Daoy (cell line): ENCODE measurements at places on chromosomes 6 and 20.
A peak's percentile ranks its signal among the peaks of the same experiment; 100 is the strongest.

GRCh38 chr6:166775923-166776220, 148.8 kb upstream of the RPS6KA2 start:
- DNase-seq: no peak

DNA sequence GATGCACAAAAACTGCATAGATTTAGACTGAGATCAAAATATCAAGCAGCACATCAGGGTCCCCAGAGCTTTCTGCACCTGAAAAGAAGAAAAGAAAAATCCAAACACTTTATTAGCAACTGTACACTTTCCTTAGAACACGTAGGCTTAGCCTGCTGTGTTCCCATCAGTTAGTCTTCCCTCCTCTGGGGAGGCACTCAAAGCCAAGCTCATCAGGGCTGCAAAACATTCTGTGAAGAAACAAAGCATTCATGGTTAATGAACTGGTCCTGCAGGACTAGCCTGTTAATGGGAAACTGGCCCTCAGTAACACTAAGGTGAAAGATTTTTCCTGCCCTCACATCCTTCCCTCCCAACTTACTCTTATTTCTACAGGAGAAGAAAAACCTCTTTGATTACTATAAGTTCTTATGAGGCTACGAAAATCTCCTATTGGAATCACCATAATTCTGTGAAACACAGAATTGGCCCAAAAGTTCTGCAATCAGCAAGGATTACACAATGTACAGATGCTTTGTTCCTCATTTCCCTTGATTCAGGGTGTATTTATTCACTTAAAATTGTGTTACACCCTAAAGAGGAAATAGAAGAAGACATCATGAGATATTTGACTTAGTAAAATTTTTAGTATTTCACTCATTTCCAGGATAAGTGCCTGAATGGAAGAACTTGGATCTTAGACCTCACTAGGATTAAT, 901.0 kb upstream of the MAP3K7 start:
- DNase-seq: no peak

GRCh38 chr20:53884859-53885541, 185.4 kb downstream of the BCAS1 start:
- DNase-seq: peak; percentile 81

- no peak for DNase-seq
Measured at GRCh38 chr6:158485431-158485830, 74.5 kb upstream of the TMEM181 start.

GRCh38 chr6:11589261-11589660, 51.7 kb downstream of the TMEM170B start:
- no peak for DNase-seq

DNA sequence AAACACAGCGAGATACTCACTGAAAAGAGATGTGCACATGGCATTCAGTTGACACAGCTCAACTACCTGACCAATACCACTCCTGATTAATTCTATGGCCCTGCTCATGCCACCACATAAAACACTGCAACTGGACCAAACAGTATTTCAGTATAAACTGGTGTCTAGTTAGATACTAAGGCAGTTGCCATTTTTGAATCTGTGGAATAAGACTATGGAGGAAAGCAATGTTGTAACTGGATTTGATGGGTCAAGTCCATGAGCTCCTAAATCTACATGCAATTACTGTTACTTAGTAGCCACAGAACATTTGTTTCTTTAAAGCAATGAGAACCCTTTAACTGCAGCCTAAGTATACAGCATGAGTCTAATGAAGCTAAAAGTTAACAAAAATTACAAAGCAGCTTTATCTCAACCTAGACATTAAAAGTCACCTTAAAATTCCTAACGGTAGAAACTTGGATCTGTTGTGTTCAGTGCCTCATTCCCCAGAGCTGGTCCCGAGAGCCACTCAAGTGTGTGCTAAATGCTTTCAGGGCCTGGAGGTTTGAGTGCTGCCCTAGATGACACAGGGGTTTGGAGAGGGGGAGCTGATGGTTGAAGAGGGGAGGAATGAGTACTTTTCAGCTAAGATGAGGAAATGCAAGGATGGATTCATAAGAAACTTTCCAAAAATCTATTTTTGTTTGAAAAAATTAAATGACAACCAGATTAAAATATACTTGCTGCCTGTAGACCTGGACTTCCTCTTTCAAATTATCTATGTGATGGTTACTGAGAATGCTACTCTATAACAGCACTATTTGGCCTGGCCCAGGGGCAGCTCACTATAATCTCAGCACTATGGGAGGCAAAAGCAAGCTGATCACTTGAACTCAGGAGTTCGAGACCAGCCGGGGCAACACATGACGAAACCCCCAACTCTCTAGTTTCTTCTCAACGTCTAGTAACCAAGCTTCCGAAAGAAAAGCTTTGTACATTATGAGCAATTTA, 15.6 kb downstream of the SNX5 start:
- no peak for DNase-seq

DNA sequence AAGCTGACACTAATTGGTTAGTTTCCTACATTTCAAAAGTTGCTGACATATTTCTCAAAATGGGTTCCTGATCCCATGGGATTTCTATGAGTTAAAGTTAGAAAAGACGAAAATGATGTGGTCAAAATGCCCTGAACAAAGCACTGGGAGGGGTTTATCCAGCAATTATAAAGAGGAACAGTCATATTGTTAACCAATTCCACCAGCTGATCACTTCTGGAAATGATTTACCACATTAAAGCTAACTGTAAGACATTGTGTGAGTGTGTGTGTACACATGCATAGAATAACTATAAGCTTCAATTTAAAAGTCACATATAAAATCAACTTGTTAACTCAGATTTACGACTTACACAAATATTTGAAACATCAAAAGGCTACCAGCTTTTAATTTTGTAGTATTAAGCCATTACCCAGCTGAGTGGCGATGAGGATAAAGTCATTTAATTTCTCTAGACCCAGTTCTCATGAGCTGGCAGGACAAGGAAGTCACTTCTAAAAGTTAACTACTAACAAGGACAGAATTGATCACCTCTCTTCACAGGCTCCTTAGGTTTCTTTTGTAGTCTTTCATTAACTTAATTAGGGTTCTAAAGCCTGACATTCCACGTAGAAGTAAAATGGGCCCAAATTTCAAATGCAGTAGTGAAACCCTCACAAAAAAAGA, 40.4 kb downstream of the MAN1A1 start:
- no peak for DNase-seq

DNA sequence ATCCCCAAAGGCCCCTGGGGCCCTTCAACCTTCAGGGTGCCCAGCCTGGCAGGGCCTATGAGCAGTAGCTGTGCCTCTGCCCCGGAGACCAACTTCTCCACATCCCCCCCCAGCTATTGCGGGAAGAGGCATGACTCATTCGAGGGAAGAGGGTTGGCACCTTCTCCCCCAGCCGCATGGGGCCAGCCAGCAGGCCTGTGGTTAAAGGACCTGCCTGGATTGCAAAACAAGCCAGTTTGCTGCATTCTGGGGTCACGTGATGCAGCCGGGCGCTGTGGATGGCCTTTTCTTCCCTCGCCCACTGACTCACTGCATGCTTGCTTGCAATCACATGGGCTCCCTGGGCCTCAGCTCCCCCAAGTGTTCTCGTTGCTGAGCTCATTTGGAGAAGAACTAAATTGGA, 182.5 kb downstream of the MAFB start:
- DNase-seq: peak; percentile 94

- peak; percentile 65 for DNase-seq
Measured at GRCh38 chr6:107488875-107489635, 862 bp upstream of the SOBP start.

GRCh38 chr6:14240411-14241166, 123.0 kb downstream of the CD83 start:
- no peak for DNase-seq

DNA sequence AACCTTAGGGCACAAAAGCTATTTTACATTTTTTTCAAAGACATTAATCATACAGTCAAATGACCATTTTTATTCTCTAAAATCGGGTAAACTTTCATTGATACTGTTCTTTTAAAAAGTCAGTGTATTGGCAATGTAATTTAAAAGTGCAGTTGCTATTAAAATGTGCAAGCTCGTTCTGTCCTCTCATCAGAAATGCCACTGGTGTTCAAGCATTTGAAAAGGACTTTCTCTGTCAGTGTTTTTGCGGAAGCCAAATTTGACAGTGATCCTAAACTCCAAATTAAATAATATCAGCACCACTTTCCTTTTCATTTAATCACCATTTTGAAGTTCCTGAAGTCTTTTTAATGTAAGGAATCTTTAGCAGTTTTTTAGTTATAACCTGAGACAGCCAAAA, 69.6 kb downstream of the AFG1L start:
- no peak for DNase-seq

- no peak for DNase-seq
Measured at GRCh38 chr6:45987856-45988255, 27.8 kb downstream of the CLIC5 start.

- DNase-seq: no peak
Measured at GRCh38 chr6:2181567-2181966, 63.8 kb downstream of the GMDS start.

DNA sequence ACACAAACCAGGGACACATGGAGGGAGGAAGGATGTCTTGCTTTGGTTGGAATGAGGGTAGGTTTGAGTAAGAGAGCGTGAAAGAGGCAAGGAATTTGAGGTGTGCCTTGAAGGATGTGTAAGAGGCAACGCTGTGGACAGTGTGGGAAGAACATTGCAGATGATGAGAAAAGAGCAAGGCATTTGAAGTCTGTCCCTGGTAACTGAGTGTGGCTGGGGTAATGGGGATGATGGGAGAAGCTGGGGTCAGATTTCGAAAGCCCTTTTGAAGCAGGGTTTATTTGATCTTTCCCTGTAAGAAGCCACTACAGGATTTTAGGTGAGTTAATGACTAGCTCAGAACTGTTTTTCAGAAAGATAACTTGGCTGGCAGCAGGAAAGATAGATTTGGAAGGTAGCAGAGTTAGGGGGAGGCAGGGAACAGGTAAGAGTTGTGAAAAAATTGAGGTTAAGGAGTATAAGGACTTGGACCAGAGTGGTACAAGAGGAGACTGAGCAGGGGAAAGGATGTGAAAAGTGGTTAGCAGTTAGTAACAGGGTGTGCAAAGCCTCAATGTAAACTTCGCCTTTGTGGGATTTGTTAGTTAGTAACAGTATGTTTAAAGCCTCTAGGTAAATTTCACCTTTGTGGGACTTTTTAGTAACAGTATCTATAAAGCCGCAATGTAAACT, 17.7 kb downstream of the UTRN start:
- DNase-seq: no peak

DNA sequence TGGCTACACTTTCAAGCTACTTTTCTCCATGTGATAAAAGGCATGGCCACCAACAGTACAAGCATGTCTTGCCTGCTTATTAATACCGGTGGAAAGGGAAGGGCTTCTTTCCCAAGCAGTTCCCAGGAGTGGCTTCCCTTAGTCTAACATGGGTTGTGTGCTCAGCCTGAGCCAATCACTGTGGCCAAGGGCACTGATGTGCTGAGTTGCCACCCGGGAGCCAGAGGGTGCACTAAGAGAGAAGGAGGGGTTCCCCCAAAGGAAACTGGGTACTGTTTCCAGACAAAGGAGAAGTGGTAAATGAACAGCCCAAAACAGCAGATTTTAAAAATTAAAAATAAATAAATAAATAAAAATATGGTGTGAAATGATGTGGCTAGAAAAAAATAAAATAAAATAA, 68.5 kb downstream of the BANF2 start:
- no peak for DNase-seq

DNA sequence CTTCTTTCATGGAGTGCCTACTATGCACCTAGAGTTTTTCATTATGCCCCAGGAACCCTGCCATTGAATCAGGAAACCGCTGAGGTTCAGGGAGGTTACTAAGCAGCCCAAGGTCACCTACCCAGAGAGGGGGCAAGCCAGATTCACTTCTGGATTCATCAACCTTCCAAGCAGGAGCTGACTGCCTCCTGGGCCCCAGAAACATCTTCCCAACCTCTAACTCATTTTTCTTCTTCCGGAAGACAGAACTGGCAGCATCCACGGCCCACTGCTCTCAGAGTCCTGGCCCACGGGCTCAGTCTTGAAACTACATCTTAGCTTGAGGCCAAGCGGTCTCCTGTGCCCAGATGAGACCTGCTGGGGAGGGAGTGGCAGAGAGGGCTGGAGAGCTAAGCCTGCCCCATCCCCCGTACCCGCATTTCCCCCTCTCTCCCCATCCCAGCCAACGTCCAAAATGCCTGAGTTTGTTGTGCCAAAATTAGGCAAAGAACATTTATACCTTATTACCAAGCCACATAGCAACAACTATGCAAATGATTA, 281.0 kb downstream of the CDC5L start:
- no peak for DNase-seq

- DNase-seq: peak; percentile 27
Measured at GRCh38 chr6:166862287-166862977, 93.9 kb downstream of the RNASET2 start.

- peak; percentile 61 for DNase-seq
Measured at GRCh38 chr20:53890443-53891305, 179.7 kb downstream of the BCAS1 start.

DNA sequence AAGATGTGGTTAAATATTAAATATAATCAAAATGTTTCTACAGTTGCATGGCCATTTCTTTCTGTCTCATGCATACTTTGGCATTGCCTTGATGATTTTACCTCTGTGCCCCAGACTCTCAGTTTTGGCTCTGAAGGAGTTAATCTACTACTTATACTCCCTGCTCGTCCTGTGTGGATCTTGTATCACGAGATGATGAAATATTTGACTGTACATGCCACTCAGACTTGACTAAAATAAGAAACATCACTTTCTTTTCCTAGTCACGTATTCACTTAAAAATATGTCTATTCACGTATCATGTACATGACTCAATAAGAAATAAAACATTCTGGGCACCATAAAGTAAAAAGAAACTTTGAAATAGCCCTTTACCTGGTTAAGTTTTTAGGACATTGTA, 397.7 kb downstream of the RFPL4B start:
- DNase-seq: no peak

DNA sequence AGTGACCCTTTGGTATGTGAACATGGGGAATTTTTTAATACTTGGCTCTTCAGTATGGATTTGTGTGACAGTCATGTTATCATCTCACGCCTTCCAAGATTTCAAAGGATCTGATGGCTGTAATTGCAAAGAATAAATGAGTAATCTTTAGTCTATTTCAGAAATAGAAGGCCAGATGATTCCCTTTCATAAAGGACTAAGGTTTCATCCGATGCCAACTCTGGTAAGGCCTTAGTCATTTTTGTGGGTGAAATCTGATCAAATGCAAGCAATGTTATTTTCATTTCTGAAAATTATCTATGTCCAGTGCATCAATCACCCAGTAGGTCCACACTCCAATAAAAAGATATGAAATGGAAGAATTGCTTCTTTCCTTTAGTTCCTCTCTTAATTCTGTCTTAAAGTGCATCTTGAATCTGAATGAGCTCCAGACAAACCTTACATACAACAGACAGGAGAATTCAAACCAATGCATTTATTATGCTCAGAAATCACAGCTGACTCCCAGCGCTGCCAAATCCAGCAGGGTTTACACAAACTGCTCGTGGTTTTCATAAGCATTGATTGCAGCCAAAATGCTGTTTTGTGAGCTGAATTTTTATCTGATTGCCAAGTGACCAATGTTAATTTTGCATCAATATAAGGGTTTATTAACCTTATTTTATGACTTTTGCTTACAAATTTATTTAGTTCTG, 565.2 kb upstream of the MARCKS start:
- no peak for DNase-seq
